Ascending aorta (tissue), 2 donors: ENCODE measurements at places on chromosomes 11 and 22. TPM values are rescaled to one million over a fixed set of nuclear protein-coding genes. Genes with fewer than 3 reads are reported as not detected.

The SLC43A3 gene
- total RNA-seq = 211 TPM

The MLC1 gene
- total RNA-seq = 0.32 TPM

The RTN4RL2 gene
- 0.64 TPM for total RNA-seq

The PLAAT2 gene
- total RNA-seq = not detected

The NCR3LG1 gene
- 0.21 TPM for total RNA-seq
